ENCODE measurements at places on chromosomes 7 and 10. TPM values are rescaled to one million over a fixed set of nuclear protein-coding genes. Genes with fewer than 3 reads are reported as not detected.

DNA sequence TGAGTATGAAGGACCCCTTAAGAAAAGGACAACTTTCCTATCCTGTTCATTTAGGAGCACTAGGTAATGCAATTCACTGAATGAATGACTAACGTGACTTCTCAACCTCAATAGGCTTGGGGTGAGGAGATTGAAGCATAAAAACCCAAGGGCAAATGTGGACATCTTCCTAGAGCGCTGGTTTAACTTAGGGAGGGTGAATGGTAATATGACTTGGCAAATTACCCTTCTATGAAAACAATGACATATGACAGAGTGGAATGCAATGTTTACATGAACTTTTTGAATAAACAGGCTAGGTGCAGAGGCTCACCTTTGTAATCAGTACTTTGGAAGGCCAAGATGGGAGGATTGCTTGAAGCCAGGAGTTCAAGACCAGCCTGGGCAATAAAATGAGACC is 83.9 kb upstream of the ANK3 start:
- no peaks in the 10 kb centered on the region for H3K4me1 ChIP-seq
- no peak for DNase-seq
- no peaks in the 10 kb centered on the region for H3K36me3 ChIP-seq
- no peaks in the 10 kb centered on the region for H3K27me3 ChIP-seq
- H3K27ac ChIP-seq: no peak overlapping the region
- no peak overlapping the region for H3K4me3 ChIP-seq

CHAT gene
- not detected for total RNA-seq

DNA sequence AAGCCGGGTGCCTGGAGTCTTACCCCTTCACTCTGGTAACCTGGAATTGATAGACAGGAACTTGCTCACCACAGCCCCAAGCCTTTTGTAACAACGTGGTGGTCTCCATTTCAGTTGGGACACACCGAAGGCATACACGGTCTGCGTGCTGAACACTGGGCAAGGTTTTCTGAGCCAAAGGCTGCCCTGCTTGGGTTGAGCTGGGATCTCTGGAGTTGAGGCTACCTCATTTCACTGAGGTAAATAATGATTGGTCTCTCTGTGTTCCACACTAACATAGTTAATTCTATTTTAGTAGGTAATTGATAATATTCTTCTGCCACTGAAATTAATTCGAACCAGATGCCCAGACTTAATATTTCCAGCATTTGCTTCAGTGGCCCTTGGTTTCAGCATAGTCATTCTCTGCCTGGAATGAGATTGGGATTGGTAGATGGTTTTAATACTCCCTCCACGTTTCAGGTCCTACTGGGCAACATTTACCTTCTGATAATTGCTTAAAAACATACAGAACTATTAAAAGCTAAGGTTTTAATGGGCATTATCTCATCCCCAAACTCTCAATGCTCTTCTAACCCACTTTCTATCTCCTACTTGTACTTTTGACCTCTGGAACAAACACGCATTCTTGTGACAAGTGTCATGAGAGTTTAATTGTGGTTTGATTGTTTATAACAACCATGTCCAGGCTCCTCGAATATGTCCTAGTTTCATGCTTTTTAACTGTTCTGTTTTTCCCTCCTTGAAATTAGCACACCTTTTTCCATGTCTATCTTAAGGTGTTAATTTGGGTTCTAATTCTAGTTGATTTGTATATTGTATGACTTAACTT is 202.3 kb upstream of the KLF6 start:
- H3K27ac ChIP-seq: no peak overlapping the region
- H3K36me3 ChIP-seq: no peaks in the 10 kb centered on the region
- no peak overlapping the region for H3K4me3 ChIP-seq
- no peak for DNase-seq
- no peaks in the 10 kb centered on the region for H3K4me1 ChIP-seq
- no peaks in the 10 kb centered on the region for H3K27me3 ChIP-seq

DNA sequence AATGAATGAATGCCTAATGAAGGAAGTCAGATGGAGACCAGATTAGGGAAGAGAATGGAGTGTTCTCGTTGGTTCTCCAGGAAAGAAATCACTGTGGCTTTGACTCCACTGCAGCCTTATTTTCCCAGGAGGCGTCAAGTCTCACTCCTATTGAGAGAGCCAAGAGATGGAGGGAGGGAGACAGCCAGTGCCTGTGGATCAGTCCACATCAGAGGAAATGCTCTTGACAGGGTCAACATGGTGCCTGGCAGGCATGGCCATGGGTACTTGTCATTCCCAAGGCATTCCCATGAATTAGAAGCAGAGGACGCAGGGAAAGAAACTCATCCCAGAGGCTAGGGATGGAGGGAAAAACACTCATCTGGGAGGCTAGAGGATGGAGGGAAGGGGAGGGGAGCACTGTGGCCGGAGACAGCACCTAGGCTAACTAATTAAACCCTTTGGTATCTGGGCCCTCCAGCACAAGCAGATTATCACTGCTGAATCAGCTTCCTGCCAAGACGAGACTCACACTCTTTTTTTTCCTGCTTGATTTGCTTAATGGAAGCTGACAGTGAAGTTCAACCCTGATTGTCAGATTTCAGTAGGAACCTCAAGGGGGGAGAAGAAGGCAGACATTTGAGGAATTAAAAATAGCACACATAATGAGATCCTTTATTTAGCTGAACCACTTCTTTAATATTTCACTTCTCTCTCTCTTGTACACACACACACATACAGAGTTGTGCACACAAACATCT is 1233.2 kb upstream of the AUTS2 start:
- no peak overlapping the region for H3K27ac ChIP-seq
- H3K4me3 ChIP-seq: no peak overlapping the region
- no peak for DNase-seq
- no peaks in the 10 kb centered on the region for H3K4me1 ChIP-seq
- no peaks in the 10 kb centered on the region for H3K36me3 ChIP-seq

TMEM270 gene
- not detected for total RNA-seq

SORCS3 gene
- not detected for total RNA-seq

DNA sequence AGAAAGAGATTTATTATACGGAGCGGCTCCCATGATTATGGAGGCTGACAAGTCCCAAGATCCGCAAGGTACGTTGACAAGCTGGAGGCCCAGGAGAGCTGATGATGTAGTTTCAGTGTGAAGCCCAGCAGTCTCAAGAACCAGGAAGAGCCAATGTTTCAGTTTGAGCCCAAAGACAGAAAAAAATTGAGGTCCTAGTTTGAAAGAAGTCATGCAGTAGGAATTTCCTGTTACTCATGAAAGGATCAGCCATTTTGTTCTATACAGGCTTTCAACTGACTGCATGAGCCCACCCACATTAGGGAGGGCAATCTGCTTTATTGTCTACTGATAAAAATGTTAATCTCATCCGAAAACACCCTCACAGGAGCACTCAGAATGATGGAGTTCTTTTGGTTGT is 51.5 kb downstream of the CCDC71L start:
- no peaks in the 10 kb centered on the region for H3K4me1 ChIP-seq
- no peak overlapping the region for H3K4me3 ChIP-seq
- H3K27ac ChIP-seq: no peak overlapping the region
- no peaks in the 10 kb centered on the region for H3K36me3 ChIP-seq
- no peaks in the 10 kb centered on the region for H3K27me3 ChIP-seq

GRCh38 chr10:2790396-2791188 is 276.8 kb upstream of the PFKP start:
- no peaks in the 10 kb centered on the region for H3K4me1 ChIP-seq
- H3K4me3 ChIP-seq: no peak overlapping the region
- no peak overlapping the region for H3K27ac ChIP-seq
- no peak for DNase-seq

- H3K27ac ChIP-seq: no peak overlapping the region
- peaks cover 4% of the 10 kb centered on the region for H3K4me1 ChIP-seq
- H3K4me3 ChIP-seq: no peak overlapping the region
Measured at GRCh38 chr10:123563994-123564393, 102.2 kb upstream of the GPR26 start.

GRCh38 chr10:50210876-50211275 is 40.4 kb downstream of the ASAH2 start:
- no peak overlapping the region for H3K27ac ChIP-seq
- no peak for DNase-seq
- no peaks in the 10 kb centered on the region for H3K27me3 ChIP-seq
- H3K4me1 ChIP-seq: no peaks in the 10 kb centered on the region
- no peak overlapping the region for H3K4me3 ChIP-seq

LEP gene
- total RNA-seq: not detected

GRCh38 chr7:47536661-47537611 is 45.0 kb downstream of the TNS3 start:
- no peaks in the 10 kb centered on the region for H3K4me1 ChIP-seq
- 0 out of 2 replicates have a peak, but pooled peaks cover 1% of the 10 kb centered on the region for H3K27me3 ChIP-seq
- no peak for DNase-seq

DNA sequence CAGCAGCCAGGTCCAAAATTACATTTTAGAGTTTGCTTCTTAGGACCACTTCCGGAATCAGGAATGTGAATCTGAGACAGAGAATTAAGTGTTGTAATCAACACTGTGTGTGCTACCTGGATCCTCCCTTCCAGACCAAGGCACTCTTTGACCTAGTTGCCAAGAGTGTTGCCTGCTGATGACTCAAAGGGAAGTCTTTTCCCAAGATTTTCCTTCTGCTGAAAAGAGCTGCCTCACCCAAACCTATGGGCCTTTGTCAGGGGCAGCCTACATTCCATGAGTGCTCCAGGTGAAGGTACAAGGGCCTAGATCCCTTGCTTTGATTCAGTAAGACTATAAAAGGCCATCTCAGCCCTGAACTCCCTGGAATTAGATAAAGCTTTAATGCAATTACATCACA is 712.5 kb upstream of the ANKRD30A start:
- no peaks in the 10 kb centered on the region for H3K4me1 ChIP-seq
- H3K27me3 ChIP-seq: no peaks in the 10 kb centered on the region
- no peak for DNase-seq
- no peaks in the 10 kb centered on the region for H3K36me3 ChIP-seq
- H3K27ac ChIP-seq: no peak overlapping the region
- no peak overlapping the region for H3K4me3 ChIP-seq

Data from GM12878 (cell line).